ENCODE measurements at places on chromosomes 4 and X.
A peak's percentile ranks its signal among the peaks of the same experiment; 100 is the strongest.

DNA sequence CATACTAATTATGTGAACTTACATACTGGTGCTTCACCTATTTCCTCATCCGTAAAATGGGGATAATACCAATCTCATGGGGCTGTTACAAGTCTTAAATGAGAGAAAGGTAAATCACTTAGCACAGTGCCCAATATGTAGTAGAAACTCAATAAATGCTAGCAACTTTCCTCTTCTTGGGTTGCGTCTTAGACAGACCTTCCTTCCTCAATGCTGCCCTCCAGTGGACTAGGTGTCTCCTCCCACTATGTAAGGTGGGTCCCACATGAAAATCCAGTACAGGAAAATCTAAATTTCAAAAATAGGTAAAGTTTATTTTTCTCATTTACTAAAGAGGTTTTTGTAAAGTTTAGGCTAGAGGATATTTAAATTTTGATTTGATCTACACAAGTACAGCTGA, 20.6 kb downstream of the ZDHHC9 start:
- DNase-seq, result no peak

- no peak for DNase-seq
Observed at GRCh38 chr4:85544751-85545150, 69.8 kb downstream of the ARHGAP24 start.

DNA sequence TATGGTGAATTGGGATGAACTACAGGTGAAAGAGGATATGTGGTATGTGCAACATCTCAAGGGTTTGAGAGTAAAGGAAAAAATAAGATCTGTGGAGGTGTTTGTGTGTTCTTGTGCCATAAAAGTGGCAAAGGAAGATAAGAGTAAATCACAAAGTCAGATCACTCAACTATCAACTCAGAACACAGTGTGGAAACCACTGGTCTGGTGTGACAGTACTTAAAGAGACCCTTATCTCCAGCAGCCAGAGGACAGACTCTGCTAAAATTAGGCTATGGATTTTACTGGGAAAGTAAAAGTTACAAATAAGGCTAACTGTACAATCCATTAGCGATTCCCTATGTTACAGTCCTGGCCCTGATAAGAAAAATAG, 54.0 kb upstream of the PRDM8 start:
- no peak for DNase-seq

GRCh38 chr4:122152711-122153226, 638 bp downstream of the BLTP1 start:
- DNase-seq, result no peak

DNA sequence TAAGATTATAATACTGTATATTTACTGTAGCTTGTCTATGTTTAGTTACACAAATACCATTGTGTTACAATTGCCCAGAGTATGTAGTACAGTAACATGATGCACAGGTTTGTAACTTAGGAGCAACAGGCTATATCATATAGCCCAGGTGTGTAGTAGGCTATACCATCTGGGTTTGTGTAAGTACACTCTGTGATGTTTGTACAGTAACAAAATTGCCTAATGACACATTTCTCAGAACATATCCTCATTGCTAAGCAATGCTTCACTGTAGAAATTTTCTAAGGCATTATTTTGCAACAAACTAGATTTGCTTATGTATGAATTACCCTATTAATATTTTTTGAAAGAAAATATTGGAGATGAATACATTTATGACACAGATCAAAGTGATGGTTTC, 1390.9 kb downstream of the C4orf33 start:
- DNase-seq, result no peak

DNA sequence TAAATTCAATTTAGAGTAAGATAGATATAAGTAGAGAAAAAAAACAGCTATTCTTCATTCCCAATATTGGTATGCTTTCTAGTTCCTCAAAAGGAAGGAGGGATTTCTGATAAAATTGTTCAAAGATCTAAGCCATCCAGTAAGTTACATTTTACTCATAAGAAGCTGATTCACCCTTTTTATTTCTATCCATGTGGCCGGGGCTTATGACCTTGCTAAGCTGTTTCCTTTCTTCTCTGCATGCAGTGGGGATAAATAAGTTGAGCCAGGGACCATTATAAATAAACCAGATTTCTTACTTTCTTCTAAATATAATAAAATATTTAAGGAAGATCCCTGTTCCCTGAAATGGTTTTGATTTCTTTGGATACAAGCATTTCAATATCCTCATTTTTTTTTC, 502.3 kb downstream of the PDHA2 start:
- no peak for DNase-seq

GRCh38 chr4:123340381-123340701, 56.3 kb upstream of the SPRY1 start:
- no peak for DNase-seq

GRCh38 chr4:8350352-8350751, 80.8 kb downstream of the HTRA3 start:
- DNase-seq, result no peak

GRCh38 chr4:17811078-17811603, 362 bp downstream of the NCAPG start:
- no peak for DNase-seq

GRCh38 chr4:6727943-6728250, 11.9 kb downstream of the BLOC1S4 start:
- no peak for DNase-seq

DNA sequence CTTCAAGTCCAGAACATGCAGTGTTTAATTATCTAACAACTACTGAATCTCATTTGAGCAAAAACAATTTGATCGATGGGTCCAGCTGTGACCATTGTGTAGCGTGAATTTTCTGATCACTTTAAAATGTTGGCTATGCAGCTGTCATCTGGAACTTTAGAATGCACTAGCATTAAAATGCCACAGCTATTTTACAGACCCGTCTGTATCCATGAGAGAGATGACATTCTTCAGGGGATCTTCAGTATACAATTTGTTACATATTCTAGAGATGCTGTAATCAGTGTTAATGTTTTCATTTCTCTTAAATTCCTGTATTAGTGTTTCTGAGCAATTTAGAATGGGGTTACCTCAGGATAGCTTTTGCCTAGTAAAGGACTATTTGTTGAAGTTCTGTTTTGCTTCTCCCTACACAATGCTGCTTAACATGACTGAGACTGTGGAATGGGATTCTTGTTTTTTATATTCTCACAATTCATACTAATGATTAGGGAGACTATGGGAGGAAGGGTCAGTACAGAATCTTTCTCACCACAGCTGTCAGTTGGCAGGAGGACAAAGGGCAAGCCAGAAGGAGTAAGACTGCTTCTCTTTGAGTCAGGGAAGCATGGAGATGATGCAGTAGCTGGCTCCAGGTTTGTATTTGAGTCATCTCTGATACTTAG, 13.2 kb upstream of the CTSO start:
- DNase-seq, result no peak

DNA sequence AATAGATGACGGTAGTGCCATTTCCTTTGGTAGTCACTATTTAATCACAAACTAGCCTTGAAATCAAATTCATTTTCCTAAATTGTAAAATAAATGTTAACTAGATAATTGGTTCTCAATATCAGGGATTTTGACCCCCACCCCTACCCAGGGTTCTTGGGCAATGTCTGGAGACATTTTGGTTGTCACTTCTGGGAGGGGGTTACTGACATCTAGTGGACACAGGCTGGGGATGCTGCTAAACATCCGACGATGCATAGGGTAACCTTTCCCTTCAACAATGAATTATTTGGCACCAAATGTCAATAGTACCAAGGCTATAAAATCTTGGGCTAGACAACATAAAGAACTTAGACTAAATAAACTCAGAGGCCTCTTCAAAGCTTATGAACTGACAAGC, 285.8 kb upstream of the TRPC5 start:
- peak; percentile 0 for DNase-seq

DNA sequence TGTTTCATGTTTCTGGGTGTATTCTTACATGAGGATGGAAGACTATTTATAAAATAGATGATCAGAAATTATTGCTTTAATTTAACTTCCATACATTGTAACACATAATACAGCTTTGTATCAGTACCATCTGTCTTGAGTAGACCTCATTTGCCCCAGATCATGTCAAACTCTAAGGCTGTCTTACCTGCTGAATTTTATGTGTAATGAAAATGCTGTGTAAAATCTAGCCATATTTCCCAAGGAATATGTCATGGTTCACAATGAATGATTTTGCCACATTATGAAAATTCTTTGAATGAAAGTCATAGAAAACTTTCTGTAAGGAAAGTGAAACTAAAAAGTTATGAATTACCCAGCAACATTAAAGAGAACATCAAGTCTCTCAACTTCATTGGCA, 7.4 kb downstream of the BDH2 start:
- no peak for DNase-seq

DNA sequence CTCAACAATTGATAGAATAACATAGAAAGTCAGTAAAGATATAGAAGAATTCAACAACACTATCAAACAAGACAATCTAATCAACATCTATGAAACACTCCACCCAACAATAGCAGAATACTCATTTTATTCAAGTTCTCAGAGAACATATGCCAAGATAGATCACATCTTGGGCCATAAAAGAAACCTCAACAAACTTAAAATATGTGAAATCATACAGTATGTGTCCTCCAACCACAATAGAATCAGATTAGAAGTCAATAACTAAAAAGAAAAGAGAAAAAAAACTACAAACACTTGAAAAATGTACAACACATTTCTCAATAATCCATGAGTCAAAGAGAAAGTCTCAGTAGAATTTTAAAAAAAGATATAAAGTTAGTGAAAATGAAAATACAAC, 78.6 kb upstream of the LDB2 start:
- DNase-seq, result no peak

GRCh38 chr4:80136270-80136669, 61.0 kb upstream of the PRDM8 start:
- no peak for DNase-seq

GRCh38 chr4:92186239-92186638, 117.5 kb upstream of the GRID2 start:
- no peak for DNase-seq

DNA sequence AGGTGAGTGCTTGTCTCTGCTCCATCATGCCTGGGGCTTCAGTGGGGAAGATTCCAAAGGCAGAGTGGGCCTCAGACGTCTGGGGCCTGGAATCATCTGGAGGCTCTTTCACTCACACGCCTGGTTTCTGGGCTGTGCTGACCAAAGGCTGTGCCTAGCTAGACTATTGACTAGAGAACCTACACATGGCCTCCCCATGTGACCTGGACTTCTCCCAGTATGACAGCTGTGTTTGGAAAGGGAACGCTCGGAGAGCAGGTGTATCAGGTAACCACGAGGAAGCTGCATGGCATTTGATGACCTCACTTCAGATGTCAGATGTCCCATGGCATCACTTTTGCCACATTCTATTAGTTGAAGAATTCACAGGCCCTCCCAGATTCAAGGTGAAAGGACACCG, 51.0 kb downstream of the ADGRL3 start:
- DNase-seq, result no peak

DNA sequence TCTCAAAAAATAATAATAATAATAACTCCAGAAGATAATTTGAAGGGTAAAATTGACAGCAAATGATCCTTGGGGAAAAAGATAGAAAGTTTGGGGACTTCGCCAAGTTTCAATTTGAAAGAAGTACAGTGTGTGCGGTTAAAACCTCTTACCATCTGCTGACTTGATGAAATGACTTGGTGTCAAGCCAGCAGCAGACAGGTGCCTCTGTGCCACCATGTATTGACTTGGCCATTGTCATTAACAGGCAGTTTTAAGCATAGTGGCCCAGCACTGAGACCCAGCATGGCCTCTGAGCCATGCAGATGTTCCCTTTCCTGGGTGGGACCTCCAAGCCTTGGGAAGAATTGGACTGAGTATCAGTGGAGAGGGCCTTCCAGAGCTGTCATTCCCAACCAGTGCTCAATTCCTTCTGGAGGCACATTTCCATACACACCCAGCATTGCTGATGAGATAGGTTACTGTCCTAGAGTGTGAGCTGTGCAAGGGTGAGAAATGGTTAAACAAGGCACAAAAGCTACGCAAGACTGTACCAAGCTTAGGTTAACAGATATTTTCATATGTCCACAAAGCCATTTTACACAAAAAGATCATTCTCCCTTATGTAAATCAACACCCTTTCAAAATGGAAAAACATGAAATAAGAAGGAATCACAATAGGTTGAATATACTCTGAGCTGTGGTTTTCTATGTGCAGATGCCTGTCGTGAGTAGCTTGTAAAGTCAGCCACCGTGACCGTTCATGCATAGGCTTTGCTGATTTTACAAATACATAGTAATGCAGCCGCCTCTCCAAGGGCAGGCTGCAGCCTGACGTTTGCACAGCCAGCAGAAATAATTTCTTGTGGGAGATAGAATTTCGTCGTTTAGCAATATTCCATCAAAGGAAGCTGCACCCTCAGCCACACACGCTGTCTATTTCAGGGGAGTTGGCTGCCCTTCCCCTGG, 59.4 kb upstream of the FBXW7 start:
- no peak for DNase-seq

DNA sequence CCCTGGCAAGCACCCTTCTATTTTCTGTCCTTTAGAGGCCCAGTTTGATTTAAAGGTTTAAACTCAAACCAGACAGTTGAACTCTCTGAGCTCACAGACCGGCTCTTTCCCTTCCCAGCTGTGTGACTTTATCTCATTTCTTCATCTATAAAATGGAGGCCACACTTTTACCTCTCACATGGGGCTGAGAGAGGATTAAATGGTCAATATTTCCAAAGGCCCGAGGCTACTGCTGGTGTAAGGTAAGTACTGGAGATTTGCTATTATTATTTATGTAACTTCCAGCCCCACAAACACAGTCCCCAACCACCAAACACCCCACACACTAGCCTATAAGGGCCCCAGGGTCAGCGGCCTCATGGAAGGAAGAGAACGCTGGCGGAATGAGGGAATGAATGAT, 13.6 kb upstream of the CYTL1 start:
- DNase-seq, result no peak

- DNase-seq, result peak; percentile 24
Observed at GRCh38 chrX:70664726-70665125, 220.1 kb downstream of the DLG3 start.

DNA sequence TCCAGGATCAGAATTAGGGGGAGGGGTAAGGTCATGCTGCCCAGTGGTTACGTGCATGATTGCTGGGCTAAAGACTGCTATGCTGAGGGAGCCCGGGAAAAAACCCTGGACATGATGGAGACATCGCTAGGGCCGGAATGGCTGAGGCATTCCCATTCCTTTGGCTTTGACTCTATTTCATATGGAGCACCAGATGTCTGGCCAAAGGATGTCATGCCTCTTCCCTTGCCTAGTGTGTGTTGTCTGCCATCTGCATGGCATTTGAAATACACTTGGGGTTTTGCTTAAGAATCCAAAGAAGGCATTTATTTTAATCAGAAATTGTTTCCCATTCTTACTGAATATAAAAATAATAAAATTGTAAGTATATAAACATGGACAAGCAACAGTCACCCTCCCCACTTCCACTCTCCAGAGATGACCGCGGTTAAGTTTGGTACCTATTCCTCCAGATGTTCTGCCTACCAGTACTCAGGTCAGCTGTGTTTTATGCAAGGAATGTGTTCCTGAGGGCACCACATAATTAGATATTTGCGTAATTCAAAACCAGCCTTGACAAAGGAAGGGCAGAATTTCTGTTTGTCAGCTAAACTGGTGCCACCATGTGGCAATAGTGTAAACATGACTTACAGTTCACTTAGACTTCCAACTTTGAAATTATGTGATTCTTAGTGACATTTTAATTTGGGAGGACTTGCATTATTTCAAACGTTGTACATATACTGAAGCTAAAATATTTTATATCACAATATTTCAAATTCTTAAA, 105.9 kb downstream of the CT47B1 start:
- no peak for DNase-seq

- DNase-seq, result no peak
Observed at GRCh38 chr4:91997045-91997444, 306.7 kb upstream of the GRID2 start.

GRCh38 chr4:97720869-97721432, 422.3 kb downstream of the STPG2 start:
- peak; percentile 45 for DNase-seq

- DNase-seq, result no peak
Observed at GRCh38 chr4:2257361-2258081, 4.4 kb downstream of the MXD4 start.

All from hippocampal formation (tissue), 2 donors.